ENCODE measurements at places on chromosomes 4 and X. TPM values are rescaled to one million over a fixed set of nuclear protein-coding genes. Genes with fewer than 3 reads are reported as not detected.

Gene IL21
- not detected for polyA plus RNA-seq

Gene FGA
- 1.9 TPM for polyA plus RNA-seq

Gene CENPVL1
- polyA plus RNA-seq: not detected

Gene CPE
- 336 TPM for polyA plus RNA-seq

Gene GIMD1
- polyA plus RNA-seq: not detected

Gene DUSP9
- polyA plus RNA-seq: 0.81 TPM

Gene H2BW2
- polyA plus RNA-seq: not detected

Gene CLCN4
- polyA plus RNA-seq: 22.2 TPM

Gene HERC5
- 2.4 TPM for polyA plus RNA-seq

Gene PPP1R2C
- not detected for polyA plus RNA-seq

- no peak for DNase-seq
These were observed 10.3 kb downstream of the FAM3A start for GRCh38 chrX:154505734-154506133.

- DNase-seq: no peak
These were observed 136.1 kb upstream of the WDFY3 start for GRCh38 chr4:85102606-85103005.

DNA sequence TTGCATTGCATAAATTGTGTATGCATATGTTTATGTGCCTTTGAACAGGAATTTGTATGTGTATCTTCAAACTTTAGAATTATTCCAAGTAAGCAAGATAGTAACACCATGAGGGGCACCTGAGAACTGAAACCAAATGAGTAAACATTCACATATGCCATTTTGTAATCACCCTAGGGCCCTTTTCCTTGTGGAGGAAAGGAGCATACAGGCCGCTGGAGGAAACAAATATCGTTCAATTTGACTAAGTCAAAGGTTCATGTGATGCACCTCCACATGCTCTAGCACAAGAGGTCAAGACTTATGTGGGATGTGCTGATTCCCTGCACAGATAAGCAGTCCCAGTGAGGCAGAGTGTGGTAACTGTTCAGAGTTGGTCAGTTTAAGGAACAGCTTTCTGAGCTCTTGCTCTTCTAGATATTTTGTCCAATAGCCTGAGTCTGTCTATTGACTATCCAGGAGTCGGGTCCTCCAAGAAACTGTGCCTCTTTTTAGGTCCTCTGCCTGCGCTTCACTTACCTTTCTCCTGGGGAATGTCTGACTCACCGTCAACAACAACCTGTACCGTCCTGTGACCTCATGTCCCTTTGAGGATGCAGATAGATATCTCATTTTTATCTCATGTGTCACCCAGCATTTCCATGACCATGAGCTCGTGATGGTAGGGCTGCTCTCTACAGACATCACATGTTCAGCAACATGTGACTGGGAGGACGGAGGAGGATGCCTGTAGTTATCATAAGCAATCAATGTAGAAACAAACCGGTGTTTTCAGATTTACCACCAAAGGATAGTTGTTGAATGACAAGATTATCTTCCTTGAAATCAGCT is 196.9 kb downstream of the NWD2 start:
- DNase-seq: no peak

DNA sequence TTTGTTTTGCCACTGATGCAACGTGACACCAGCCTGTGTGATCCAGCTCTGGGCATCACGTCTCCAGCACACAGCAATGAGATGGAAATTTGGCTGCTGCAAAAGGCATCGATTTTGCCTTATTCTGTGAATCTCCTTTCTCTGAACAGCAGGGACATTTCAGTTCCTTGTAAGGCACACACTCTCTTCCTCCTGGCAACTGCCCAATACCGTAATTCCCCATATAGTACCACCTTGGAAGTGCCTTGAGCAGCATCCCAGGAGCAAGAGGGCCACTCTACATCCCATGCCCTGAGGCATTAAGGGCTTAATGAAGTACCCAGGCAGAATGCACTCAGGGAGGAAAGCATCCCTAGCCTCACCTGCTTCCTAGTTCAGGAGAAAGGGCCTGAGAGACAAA is 10.5 kb upstream of the MAMLD1 start:
- no peak for DNase-seq

- no peak for DNase-seq
These were observed 15.4 kb downstream of the PPM1K start for GRCh38 chr4:88268913-88269312.

DNA sequence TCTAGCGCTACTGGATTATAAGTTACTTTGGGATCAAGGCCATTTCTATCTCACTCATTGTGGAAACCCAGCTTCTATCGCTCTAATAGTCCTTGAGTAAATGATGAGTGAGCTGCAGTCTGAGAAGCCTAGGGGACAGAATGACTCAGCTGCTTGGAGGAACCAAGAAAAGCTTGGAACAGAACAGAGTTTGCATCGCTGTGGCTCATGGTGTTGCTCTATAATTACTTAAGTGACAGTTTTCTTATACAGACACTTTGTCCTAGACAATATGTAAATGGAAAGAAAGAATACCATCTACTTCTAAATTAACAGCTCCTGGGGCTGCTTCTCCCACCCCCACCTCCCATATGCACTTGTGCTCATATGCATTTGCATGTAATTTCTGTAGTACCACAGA is 156.9 kb downstream of the SLIT2 start:
- no peak for DNase-seq

- peak; percentile 12 for DNase-seq
These were observed 31.7 kb downstream of the COQ2 start for GRCh38 chr4:83252782-83253405.

GRCh38 chr4:4227510-4228355 is 1.0 kb upstream of the OTOP1 start:
- no peak for DNase-seq

DNA sequence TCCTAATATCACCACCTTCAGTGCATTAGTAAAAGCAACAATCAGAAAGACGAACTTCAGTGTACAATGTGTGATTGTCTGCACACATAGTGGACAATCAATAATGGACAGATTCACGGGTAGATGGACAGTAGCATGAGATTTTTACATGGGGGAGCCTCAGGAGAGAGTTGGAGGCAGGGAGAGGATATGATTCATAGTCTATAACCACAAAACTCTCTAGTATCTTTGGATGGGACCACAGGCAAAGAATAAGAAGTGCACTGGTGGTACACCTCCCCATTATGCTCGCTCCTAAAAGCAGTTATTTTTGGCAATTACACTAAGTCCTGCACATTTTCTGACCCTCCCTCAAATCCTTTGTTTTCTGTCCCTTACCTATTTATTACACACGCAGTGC is 624.4 kb upstream of the ACTRT1 start:
- DNase-seq: no peak

GRCh38 chr4:84032372-84032771 is 466.7 kb downstream of the NKX6-1 start:
- peak; percentile 49 for DNase-seq

- no peak for DNase-seq
These were observed 803.6 kb downstream of the GLUD2 start for GRCh38 chrX:121851033-121851432.

DNA sequence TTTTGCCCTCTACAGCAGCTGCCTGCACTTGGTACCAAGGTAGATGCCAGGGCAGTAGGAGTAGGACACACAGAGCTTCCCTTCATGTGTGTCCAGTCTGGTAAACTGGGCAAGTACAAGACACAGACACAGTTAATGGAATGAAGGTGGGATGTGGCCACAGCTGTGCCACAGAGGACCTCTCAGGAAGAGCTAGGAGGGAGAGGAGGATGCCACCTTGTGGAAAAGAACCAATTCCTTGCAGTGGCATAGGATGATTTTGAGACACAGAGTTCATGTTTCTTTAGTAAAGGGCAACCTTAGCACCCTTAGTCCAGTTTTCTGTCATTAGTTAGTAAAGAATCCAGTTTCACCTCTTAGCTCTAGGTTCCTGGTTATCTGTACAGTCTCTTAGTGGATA is 36.3 kb upstream of the TBC1D14 start:
- no peak for DNase-seq

DNA sequence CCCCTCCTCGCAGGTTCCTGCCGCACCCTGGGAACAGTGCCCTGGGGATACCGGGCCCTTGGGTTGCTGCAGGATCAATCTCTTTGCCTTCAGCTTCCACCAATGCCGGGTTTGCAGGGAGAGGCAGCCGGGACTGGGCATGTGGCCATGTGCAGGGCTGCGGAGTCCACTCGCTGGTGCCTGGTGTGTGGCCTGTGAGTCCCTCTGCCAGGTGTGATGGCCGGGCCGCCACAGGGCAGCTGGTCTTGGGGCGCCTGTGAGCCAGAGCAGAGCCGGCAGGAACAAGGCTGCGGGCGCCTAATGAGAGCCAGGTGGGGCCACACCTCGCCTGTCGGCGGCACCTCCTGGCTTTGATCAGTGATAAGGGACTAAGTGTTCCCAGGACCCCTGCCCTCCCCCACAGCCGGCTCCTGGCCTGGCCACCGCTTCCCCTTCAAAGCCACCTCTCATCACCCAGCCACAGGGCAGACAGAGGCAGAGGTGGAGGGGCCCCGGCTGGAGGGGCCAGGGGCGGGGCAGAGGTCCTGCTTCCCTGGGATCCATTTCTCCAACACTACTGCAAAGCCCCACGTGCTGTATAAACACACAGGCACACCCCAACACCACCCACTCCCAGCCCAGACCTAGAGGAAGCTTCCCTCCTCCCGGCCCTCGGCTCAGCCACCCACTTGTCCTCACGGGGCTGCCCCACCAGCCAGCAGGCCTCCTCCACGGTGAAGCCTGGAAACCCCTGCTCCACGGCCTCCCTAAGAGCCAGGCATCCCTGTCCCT is 132.7 kb downstream of the CPZ start:
- no peak for DNase-seq

- DNase-seq: no peak
These were observed 1930.5 kb upstream of the AGA start for GRCh38 chr4:179372746-179373145.

DNA sequence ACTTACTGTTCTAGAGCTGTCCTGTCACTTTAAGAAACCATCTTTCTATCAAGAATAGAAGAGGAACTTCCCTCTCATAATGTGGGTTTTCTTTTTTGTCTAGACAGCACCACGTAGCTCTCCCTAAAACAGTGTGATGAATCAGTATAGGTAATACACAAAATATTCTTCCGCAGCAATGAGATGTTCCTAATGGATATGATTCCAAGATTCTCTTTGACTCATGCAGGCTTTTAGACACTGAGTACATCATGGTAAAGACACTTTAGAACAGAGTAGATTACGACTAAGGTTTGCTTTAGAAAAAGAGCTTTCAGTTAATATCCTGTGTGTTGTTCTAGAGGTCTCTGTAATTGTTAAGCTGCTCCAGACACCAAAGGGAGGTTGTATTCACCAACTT is 69.8 kb downstream of the PTTG2 start:
- no peak for DNase-seq

DNA sequence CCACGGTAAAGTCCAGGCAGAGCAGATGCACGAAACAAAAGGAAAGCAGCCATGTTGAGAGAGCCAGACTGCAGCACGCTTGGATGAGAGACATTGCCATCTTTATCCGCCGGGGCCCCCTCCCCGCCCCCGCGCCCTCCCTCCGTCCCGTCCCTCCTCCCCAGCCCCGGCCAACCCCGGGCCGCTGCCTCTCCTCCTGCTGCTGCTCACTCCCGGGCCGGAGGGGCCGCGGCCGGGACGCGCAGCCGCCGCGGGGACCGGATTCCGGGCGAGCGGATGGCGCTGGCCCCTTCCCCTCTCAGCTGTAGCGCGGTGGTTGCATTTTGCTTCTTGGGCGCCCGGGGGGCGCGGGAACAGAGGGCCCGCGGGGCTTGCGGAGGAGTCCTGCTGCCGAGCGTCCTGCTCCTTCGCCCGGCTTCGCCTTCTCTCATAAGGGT is 542 bp downstream of the RNF150 start:
- peak; percentile 75 for DNase-seq

DNA sequence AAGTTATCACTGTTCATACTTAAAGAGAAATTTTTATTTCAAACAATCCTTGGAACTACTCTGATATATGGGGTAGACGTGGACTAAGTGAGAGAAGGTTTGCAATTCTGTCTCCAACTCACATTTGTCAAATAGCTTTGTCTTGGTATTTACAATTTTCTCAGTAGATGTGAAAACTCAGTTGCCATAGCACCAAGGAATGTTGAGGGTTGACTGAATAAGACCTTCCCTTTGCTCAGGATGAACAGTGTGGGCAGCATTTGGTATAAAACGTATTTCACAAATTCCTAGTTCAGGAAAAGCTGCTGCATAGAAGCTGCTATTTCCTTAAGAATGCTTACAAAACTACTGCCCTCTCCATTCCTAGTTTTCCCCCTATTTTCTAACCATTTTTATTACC is 399.5 kb downstream of the NKX6-1 start:
- peak; percentile 20 for DNase-seq

DNA sequence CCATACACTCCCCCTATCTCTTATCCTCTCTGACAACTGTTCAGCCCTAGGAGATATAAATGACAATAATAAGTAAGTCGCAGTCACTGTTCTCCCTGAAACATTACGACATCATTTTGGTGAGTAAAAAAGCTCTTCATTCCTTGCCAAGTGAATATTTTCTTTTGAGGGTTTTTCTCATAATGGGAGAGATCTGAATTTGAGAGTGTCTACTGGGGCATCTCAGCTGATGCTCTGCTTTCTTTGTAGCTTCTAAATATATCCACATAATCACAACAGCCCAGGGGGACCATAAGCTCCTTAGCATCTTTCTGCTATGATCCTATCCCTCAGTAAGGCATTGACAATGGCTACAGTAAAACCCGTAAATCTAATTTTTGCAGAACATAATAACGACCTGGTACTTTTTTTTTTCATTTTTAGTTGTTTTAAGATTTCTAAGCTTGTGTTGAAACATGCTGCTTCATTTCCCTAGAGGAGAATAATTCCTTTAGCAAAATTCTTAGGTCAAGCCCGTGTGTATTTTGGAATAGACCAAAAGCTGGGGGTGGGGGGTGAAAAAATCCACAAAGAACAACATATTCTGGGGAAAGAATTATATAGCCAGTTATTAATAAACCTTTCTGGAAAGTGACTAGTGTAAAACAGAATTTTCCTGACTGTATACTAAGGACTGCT is 78.1 kb upstream of the GPM6B start:
- DNase-seq: no peak

GRCh38 chr4:108943371-108943770 is 180.5 kb upstream of the ETNPPL start:
- no peak for DNase-seq
